ENCODE measurements at places on chromosomes 6 and 20.

- peak; percentile 53 for DNase-seq
Measured at GRCh38 chr6:6676910-6677441, 88.5 kb downstream of the LY86 start.

DNA sequence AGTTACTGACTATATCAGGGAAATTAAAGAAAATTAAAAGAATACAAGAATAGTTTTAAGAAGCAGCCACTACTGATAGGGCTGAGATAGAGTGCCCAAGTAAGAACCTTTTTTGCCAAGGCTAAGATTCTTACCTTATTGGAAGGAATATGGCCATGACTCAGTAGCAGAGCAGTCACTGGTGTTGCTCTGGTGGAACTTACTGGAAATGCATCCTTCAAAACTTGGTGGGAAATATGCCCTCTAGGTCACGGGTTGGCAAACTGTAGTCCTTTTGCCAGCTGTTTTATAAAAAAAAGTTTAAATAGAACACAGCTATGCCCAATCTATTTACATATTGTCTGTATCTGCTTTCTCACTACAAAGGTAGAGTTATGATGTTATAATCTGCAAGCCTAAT lies 6.0 kb downstream of the HSF2 start:
- DNase-seq: no peak

- DNase-seq: no peak
Measured at GRCh38 chr6:142867988-142868812, 76.8 kb downstream of the HIVEP2 start.

- DNase-seq: no peak
Measured at GRCh38 chr20:41462372-41463161, 95.9 kb upstream of the EMILIN3 start.

DNA sequence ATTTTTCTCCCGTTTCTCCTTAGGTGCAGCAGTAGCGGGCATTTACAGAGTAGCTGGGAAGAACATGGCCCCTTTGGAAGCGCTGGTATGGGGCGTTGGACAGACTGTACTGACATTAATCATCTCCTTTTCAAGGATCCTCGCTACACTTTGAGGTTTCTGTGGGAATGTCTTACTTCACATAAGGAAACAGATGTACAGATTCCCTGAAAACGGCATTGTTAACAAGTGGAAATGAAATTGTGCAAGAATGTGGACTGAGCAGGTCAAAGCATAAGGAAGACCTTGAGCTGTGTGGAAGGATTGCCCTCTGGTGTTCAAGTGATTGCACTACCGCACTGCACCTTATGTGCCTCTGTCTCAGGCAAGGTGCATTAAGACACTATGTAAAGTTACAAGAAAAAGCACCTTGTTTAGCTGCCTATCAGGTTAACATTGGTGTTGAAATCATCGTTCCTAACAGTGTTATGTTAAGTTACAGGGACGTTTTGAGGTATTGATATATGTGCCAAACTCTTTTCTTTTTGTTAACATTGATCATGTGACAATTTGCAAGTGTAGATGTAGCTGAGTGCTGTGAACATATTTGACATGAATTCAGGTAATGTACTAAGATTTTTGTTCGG lies 38.0 kb downstream of the TMEM170B start:
- no peak for DNase-seq

- no peak for DNase-seq
Measured at GRCh38 chr6:156808287-156808686, 31.1 kb downstream of the ARID1B start.

GRCh38 chr6:34813028-34813713 lies 21.3 kb downstream of the BLTP3A start:
- DNase-seq: no peak

DNA sequence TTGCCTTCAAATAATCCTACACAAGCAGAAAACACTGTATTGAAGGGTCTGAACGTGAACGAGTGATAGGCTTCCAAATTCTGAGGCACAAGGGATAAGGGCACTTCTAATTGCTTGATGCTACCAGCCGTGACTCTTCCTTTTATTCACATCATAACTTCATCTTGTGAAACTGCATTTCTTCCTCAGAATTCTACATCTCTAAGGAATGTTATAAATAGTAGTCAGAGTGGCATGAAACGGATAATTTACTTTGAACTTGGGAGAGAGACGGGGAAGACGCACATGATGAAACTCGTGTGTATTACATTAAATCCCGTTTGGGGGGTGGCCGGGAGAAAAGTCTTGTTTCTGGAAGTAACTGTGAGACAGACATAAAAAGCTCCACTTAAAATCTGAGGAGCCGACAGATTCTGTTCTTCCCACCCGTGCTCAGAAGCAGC lies 754 bp downstream of the HDDC2 start:
- DNase-seq: no peak

DNA sequence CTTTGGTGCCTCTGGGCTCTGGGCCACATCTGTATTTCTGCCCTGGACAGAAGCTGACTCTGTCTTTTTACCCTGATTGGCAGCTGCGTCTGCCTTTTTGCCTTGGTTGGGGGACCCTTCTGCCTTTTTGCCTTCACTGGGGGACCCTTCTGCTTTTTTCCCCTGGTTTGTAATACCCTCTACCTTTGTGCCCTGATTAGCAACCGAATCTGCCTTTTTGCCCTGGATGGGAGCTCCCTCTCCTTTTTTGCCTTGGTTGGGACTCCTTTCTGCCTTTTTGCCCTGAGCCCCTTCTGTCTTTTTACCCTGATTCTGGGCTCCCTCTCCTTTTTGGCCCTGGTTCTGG lies 23.4 kb downstream of the RRBP1 start:
- no peak for DNase-seq

DNA sequence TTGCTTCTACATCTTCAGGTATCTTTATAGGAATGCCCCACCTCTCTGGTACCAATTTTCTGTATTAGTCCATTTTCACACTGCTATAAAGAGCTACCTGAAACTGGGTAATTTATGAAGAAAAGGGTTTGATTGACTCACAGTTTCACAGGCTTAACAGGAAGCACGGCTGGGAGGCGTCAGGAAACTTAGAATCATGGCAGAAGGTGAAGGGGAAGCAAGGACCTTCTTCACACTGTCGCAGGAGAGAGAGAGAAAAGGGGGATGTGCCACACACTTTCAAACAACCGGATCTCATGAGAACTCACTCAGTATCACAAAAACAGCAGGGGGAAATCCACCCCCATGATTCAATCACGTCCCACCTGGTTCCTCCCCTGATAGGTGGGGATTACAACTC lies 24.4 kb upstream of the LY86 start:
- no peak for DNase-seq

DNA sequence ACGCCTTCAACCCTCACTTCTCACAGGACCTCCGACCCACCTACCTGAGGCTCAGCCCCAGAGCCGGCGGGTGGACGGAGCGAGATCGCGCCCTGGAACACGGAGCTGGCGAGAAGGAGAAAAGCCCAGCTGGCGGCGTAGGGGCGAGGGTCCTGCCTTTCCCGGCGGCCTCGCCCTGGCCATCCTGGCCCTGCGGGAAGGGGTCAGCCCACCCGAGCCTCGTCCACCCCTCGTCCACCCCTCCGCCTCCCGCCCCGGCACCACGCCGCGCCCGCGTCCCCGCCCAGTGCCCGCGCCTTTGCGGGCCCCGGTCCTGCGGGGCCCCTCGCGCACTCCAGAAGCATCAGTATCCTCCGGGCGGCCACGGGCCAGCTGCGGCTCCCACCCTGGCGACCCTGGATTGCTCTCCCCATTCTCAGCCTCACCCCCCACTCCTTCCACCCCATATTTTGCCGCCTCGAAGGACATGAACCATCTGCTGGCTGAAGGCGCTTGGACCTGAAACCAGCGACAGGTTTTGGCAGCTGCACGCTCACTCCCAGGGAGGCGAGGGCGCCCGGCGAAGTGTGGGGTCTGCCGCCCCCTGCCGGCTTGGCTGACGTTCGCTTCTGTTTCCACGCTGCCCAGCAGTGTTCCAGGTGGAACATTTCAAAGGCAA lies 65.1 kb downstream of the PLG start:
- no peak for DNase-seq

GRCh38 chr6:129730477-129731165 lies 20.6 kb upstream of the ARHGAP18 start:
- DNase-seq: peak; percentile 12

DNA sequence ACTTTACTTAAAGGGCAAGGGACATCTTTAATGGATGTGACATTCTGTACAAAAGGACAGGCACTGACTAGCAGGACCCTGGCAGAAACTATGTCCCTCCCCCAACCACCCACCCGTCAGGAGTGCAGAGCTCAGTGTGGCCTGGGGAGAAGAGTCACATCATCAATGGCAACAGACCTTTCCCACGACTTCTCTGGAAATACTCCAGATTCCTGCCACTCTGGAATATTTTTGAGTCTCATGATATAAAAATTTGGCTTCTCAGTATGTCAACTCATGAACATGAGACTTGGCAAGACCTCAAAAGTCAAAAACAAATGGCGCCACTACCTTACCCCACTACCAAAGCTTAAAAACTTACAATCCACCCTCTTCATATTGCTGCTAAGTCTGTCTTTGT lies 118.3 kb downstream of the SLC23A2 start:
- DNase-seq: no peak

GRCh38 chr6:35487658-35488516 lies 9.0 kb downstream of the TEAD3 start:
- DNase-seq: no peak

DNA sequence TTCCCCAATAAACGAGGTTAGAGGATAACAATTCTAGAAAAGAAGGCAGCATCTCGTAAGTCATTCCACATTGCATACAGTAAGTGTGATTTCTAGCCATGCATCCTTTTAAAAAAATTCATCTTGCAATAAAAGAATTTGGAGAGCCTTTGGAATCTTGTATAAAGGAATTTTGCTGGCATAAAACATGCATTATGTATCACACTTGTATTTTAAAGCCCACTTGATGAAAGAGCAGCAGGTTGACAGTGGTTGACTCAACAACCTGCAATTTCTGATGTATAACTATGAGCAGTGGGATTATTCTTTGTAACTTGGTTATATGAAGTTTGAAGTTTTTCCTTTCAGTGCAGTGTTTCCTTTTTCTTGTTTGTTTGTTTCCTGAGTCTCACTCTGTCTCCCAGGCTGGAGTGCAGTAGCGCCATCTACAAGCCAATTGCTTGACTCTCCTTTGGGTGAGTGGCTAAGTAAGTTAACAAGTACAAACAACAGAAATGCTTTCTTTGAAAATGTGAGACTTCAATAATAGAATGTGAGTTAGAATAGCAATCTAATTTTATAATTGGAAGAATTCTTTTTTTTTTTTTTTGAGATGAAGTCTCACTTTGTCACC lies 39.9 kb downstream of the JARID2 start:
- DNase-seq: no peak

DNA sequence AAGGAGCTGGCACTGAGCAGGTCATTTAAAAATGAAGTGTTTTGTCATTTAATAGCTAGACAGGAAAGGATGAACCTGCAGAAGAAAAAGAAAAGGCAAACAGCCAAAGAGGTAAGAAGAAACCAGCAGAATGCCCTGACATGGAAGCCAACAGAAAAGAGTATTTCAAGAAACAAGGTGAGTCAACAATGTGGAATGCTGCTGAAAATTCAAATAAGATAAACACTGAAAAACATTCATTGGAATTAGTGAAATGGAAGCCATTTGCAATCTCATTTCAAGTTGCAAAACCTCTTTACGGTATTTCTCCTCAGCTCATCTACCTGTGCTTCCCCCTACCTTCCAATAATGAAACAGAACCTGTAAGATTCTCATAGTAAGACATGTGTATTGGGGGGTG lies 59.6 kb downstream of the RWDD2A start:
- DNase-seq: no peak

- DNase-seq: no peak
Measured at GRCh38 chr6:163711615-163712565, 297.4 kb downstream of the QKI start.

DNA sequence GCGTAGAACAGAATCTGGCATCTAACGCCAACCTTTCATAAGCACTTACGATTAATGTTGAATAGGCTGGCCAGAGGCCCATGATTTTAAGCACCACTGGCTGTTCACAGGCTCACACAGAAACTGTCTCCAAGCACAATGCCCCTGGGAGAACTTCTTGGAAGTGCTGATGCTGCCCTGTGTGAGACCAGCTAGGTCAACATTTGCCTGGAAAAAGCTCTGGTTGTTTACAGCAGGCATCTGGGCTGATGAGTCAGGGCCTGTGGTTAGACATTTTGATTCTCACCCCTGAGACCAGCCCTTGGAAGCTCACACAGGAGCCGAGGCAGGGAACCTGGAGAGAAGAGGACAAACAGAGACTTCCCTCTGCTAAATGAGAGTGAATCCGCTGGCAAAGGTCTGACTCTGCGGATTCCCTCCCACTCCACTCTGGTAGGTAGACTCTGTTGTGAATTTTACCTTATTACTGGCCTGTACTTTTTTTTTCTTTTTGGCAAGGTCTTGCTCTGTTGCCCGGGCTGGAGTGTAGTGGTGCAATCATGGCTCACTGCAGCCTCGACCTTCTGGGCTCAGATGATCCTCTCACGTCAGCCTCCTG lies 6.8 kb upstream of the SULF2 start:
- DNase-seq: no peak

DNA sequence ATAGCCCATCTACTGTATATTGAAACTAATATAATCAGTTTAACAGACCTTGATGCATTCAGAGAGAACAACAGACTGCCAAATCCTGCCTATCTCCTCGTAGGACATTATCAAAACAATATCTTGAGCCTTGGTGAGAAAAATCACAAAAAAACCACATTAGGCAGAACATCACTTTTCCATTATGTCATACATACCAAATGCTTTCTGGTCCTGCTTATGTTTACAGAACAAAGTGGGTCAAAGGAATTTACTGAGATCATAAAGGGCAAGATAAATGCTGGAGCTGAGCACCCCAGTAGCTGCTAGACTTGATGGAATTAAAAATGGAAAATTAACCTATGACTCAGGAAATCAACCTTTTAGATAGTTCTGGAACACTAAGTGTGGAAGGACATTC lies 195.3 kb upstream of the KCNK16 start:
- DNase-seq: no peak

- DNase-seq: no peak
Measured at GRCh38 chr20:49961413-49961812, 21.4 kb upstream of the SNAI1 start.

GRCh38 chr6:124466949-124467348 lies 495.3 kb upstream of the RNF217 start:
- no peak for DNase-seq

GRCh38 chr20:17543531-17544131 lies 12.5 kb upstream of the BFSP1 start:
- no peak for DNase-seq
